Amniotic stem cell (primary cell): ENCODE measurements at places on chromosomes 2 and 18.

- DNase-seq, result no peak
These were observed 273 bp upstream of the NXPH2 start for GRCh38 chr2:138780446-138780880.

DNA sequence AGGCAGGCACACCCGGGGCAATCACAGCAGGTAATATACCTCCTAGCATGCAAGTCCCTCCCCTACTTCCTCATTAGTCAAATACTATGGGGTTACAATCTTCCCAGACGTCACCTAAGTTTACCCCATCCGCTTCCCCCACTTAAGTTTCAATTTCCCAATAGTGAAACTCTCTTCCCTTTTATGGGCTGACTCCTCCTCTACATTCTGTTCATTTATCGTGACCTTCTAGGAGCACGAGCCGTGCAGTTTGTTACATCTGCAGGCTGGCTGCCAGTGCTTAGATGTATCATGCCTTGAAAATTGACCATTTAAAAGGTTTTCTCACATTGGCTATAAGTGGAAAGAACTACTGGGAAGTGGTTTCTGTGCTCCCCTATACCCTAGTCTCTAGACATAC lies 1357.8 kb upstream of the CRIM1 start:
- DNase-seq, result no peak

- no peak for DNase-seq
These were observed 219.6 kb downstream of the ANAPC1 start for GRCh38 chr2:111664275-111664850.

DNA sequence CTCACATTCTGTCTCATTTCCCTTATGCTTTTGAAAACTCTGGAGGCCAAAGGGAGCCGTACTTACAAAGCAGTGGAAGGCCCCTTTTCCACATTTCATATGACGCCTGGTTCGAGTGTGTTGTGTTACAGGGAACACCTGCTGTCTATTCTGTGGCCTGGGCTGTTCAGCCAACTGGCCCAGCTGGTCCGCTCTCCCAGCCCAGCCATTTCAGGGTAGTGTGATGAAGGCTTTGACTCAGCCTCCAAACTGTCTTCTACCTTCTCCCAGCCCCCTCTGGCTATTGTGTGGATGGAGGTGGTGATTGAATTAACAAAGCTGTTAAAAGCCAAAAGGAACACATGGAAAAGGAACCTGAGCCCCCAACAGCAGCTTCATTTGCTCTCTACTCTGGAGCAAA lies 233.8 kb downstream of the ICOS start:
- no peak for DNase-seq

DNA sequence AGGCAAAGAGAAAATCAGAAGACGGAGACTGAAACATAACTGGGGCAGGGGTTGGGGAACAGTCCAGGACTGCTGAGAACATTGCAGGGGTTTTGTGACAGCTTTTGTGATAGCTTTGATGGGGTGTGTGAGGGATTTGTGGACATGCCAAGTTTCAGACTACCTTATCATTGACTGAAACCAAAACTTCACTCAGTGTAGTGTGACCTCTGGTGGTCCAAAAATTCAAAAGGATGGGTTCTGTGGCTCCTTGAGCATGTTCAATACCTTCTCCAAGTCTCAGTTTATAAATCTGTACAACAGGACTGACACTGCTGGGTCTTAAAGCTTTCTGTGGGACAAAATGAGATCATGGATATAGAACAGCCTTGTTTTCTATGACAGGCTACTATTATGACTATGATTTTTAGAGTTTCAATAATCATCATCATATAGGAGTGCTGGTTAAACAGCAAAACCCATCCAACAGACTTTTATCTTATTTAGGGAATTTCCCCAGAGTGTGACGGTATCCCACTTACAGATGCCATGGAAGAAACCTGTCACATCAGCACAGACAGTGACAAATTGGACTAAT lies 259.2 kb upstream of the SLC14A2 start:
- no peak for DNase-seq

DNA sequence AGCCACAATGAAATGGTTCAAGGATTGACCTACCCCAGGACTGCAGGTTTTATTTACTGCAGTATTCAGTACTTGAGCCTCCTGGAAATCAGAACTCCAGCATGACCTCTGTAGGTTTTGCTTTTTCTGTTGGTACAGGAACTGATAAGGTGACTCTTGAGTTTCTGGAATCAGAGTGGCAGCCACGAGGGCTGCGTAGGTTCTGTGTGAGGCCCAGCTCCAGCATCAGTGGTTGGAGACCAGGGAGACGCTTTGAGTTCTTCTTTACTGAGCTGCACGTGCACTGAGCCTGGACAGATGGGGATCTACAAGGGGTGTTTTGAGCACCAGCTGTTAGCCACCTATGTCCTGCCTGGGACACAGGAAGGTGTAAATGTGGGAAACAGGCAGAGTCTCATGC lies 222.7 kb upstream of the EPAS1 start:
- DNase-seq, result no peak

DNA sequence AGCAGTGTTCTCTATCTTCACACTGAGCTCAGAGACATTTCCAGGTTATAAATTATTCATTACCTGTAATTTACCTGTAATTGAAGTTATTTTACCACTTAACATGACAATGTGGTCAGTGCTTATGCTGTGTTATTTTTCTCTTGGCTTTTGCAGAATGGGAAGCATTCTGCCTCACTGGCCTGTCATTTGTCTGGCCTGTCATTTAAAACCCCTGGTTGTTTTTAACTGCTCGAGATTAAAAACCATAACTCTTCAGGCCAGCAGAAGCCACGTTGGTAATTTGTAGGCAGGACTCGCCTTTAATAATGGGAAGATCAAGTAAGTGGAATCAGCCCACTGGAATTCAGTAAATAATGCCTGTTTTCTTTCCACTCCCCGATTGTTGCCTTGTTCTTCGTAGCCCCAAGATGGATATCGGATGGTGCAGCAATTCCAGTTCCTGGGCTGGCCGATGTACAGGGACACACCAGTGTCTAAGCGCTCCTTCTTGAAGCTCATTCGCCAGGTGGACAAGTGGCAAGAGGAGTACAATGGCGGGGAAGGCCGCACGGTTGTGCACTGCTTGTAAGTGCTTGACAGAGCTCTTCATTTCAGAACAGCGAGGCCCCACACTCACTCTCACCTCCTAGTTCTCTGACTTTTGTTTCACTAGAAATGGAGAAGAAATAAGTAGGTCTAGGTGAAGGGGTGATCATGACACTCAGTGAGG lies 222.4 kb upstream of the RAB12 start:
- DNase-seq, result no peak

GRCh38 chr2:238510911-238511613 lies 84.3 kb downstream of the ASB1 start:
- DNase-seq, result no peak

DNA sequence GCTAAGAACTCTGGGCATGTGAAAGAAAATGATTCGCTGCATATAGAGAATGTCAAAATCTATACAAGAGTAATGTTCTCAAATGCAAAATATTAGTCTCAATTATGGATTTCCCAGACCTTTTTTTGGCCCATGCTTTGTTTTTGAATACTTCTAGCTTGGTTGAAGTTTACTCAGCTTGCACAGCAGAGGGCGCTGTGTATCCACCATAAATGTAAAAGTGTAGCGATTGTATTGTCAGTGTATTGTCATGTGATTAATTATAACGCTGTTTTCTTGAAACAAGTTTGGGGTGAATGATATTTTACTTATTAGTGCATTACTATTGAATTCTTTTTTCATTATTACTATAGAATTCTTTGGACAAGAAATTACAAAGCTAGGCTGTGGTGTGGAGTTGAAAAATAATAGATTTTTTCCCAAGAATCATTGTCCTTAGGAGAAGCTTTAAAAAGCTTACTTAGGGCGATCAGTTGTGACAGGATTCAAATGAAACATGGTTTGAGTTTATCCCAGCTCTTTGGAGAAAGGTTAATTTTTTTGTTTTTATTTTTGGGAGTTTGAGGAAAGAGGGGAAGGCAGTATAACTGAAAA lies 98.3 kb downstream of the PIK3C3 start:
- peak; percentile 14 for DNase-seq

GRCh38 chr2:145874466-145874865 lies 1354.5 kb upstream of the ZEB2 start:
- peak; percentile 16 for DNase-seq

DNA sequence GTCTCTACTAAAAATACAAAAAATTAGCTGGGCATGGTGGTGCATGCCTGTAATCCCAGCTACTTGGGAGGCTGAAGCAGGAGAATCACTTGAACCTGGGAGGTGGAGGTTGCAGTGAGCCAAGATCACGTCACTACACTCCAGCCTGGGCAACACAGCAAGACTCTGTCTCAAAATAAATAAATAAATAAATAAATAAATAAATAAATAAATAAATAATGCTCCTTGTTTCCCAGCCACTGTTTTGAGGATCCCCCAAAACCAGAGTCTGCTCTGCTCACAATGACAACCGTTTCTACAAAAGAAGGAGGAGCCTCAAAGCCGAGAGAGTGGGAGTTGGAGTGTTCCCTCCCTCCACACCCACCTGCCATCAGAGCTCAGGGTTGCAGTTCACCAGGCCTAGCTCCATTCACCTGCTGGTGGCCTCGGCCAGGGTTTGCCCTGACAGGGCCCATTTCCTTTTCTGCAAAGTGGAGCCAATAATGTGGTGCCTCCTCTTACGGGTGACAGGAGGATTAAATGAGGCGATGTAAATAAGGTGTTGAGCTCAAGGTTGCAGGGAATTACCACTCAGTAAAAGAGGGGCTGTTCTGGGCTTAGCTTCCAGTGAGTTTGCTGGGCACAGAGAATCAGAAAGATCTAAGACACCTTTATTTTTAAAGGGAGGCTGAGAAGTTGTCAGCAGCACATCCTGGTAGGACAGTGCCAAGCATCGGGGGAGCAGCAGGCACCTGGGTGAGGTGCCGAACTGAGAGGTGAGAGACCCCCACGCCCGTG lies 25.5 kb downstream of the CRACDL start:
- DNase-seq, result no peak
